ENCODE measurements at places on chromosomes 3 and 15.

GRCh38 chr3:68483601-68484000 is 448.7 kb downstream of the TAFA4 start:
- DNase-seq, result no peak

DNA sequence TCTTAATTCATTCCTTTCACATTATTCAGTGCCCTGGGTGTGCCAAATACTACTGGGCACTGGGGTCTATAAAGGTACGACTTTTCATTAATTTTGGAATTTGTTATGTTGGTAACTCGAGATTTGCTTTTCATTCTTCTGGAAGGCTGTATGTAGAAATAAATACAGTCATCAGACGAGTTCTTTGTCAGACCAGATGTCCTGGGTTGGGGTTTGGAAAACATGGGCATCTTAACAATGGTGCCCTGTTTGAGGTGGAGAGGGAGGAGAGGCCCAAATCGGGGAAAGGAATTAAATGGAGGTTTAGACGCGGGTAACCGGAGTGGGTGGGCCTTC is 662 bp upstream of the GLCE start:
- DNase-seq, result no peak

DNA sequence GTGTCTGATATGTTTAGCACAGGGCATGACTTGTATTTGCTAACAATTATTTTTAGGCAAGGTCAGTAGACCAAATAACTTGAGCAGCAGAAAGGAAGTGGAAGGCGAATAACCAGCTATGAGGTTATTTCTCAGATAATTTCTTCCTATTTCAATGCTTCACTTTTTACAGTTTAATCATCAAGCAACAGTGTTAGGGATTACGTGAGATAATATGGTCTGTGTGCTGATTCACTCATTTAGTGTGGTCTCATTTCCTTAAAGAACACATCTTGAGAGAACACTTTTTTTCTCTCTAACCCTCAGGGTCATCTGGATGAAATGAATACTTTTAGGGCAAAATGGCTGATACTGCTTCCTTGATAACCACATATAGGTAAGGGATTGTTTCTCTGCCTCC is 126.0 kb upstream of the CCNL1 start:
- no peak for DNase-seq

DNA sequence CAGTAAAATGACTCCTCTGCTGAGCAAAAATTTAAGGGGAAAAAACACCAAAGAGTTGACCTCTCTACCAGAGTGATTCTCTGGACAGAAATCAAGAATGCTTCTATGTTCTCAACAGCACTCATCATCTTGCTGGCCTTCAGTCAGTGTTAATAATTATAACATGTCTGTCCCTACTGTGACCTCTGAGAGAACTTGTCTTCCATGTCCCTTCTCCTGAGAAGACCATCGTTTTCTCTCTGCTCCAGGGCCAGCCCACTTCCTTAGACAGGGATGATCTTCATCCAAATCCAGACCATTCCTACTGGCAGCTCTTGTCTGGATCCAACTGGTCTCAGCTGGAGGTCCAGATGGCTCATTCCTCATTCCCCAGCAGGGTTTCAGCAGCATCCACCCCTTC is 139.0 kb upstream of the NECTIN3 start:
- DNase-seq, result no peak

DNA sequence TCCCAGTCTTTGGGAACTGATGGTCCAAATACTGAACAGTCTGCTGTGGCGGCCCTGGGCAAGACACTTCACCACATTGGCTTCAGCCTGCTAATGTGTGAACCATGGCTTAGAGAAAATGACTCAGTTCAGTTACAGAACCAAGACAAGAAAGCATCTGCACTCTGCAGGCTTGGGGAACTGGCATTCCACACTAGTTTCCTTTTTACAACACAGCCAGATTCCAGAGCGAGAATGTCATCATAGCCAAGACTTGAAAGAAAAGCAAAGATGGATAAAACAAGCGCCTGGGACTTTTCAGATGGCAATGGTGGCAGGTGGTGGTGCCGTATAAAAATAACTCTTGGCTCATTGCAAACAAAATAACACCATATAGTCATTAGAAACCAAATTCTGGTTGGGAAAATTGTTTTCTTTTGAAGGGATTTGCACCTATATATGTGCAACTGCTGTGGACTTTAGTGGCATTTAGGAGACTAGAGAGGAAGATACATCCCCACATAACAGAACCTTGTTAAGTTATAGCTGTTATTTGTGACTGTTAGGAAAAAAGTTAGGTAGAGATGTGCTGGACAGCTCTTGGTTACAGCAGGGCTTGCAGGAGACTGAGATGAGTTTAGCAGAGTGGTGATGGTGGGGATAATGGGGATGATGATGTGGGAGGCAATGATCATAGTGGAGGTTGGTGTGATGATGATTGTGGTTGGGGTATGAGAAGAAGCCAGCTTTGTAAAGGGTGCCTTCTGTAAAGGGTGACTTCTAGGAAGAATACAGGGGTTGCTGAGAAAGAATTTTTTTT is 273.6 kb downstream of the THRB start:
- DNase-seq, result no peak

- DNase-seq, result no peak
Observed at GRCh38 chr3:24067483-24067882, 122.4 kb downstream of the NR1D2 start.

DNA sequence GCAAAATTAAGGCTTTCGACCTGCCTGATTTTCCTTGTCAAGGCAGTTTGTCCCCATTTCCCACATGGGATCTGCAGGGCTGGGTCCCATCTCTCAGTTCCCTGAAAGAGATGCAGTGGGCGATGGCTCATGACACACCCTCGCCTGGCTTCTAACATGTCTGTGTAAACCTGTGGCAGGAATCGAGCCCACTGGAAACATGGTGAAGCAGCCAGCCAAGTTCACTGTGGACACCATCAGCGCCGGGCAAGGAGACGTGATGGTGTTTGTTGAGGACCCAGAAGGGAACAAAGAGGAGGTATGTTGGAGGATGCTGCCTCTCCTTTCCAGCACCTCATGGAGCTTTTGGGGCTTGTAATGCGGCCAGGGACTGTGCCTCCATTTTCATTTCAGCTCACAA is 86.4 kb downstream of the FLNB start:
- DNase-seq, result no peak

- DNase-seq, result no peak
Observed at GRCh38 chr15:41780266-41780665, 6.0 kb downstream of the MAPKBP1 start.

DNA sequence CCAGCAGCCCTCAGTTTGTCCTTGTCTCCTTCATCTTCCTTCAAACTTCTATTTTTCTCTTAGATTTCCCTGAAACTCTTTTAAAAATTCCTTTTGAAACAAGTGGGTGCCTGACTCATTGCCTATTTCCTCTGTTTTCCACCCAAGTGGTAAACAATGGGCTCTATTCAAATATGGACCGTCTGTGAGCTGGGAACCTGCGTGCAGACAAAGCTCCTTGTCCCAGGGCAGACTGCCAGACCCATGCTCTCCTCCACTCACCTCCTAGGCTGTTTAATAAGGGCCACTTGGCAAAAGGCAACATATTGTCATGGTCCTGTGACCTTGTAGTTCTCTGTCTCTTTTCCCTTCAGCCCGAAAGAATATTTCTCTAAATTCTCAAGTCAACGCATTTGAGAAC is 332.7 kb upstream of the THBS1 start:
- no peak for DNase-seq

DNA sequence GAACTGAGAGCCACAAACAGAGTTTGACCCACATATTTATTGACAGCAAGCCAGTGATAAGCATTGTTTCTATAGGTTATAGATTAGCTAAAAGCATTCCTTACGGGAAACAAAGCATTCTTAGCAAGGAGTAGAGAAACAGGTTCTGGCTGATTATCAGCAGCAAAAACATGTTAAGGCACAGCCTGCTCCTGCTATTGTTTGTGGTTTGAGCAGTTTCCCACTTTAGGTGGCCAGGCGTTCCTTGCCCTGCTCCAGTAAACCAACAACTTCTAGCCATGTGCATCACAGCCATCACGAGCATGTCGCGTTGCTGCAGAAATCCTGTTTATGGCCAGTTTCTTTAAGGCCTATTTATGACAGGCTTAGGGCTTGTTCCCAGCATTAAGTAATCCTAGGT is 44.7 kb upstream of the C2CD4B start:
- no peak for DNase-seq

DNA sequence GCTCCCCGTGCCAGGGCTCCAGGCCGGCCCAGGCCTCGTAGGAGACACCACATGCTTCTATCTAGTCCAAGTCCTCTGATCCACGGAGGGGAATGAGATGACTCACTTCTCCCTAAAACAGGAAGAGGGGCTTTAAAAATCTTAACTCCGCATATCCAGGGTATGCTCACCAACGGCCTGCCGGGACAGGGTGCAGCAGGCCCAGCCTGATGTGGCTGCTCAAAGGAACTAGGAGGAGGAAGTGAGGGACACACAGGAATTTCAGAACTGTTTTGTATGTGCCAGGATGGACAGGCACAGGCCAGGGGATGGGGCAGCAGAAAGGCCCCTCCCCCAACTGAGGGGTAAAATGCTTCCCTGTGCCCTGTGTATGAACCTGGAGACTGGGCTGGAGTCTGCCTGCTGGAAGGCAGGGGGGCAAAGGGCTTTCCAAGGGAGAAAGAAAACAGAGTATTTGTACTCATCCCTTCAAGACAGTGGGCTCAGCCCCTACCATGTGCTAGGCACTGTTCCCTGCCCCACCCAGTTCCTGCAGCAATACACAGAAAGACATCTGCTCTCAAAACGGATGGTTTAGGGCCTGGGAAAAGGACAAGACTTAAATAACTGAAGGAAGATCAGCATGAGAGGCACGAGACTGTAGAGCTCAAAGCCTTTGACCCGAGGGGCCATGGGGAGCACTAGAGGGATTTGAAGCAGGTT is 22.1 kb downstream of the CHDH start:
- DNase-seq, result no peak

Measured in CD4-positive, alpha-beta T cell treated with Interleukin-10 for 1 hour (primary cell).